ENCODE measurements at places on chromosomes 6 and 20. TPM values are rescaled to one million over a fixed set of nuclear protein-coding genes. Genes with fewer than 3 reads are reported as not detected.

DNA sequence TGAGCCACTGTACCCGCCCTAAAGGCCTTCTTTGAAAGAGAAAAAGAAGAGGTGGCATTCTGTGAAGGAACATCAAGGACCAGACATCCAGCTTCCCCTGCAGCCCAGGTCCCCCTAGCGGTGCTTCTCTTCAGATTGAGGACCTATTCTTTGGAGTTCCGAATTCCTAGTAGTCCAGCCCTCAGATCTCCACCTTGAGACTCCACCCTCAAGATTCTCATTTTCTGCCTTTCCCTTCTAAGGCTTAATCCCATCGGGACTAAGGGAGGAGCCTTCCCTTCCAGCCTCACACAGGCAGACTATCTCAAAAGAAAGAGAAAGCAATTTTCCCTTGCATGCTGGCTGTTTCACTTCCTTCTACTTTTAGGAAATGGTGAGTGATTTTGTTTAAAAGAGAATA, 32.5 kb downstream of the MUC22 start:
- DNase-seq, result no peak

- no peak for DNase-seq
These were observed 143.1 kb upstream of the INSM1 start for GRCh38 chr20:20224806-20225205.

DNA sequence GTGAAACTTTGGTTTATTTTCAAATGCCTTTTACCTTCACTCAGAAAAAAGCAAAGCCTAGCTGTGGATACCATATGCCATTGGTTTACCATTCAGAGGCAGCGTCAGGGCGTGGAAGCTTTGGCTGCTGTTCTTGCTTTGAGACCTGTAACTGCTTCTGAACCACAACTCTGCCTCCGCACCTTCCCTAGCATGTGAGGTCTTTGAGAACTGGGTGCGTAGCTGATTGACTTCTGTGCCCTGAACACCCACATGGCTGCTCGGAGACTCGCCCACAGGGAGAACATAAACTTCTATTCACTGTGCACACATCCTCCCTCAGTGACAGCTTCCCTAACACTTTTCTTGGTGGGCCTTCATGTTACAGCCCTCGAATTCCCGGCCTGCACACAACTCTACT, 11.2 kb upstream of the CLDN20 start:
- DNase-seq, result no peak

GRCh38 chr20:2825761-2826160, 9.6 kb downstream of the TMEM239 start:
- no peak for DNase-seq

- DNase-seq, result no peak
These were observed 116.2 kb upstream of the STMND1 start for GRCh38 chr6:16985513-16986284.

DNA sequence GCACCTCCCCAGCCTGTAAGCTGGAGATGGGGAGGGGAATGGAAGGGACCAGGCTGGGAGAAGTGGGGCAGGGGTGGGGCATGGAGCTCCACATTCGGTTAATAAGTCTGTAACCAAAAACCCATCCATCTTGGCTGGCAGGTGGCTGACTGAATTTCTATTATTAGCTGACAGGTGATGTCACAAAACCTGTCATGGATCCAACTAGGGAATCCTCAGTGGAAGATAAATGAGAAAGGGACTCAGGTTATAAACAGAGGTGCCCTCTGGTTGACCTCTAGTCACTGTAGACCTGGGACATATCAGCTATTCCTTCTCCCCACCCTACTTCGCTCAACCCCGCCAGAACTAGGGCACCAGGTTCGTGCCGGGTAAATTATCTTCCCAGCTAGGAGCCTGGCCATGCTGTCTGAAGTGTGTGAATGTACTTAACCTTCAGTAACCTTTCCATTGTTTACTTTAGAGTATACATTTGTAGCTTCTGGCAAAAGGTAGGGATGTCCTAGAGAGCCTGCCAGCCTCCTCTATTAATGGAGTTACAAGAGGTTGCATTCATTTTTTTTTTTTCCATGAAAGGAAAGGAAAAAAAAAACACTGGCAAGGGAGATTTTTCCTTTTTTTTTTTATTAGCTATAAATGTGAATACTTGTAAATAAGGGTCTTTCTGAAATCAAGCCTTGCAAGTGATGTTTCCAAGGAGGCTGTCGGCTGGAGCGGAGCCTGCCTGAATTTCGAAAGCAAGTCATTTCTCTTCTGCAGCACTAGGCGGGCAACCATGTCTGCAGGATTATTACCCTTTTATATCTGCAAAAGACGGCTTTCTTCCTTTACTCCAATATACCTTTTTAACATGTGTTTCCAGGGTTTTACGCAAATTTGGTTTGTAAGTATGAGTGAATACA, 135.9 kb downstream of the TMEM242 start:
- no peak for DNase-seq

- DNase-seq, result no peak
These were observed 336.7 kb downstream of the GJA1 start for GRCh38 chr6:121771937-121772720.

- DNase-seq, result no peak
These were observed 535.0 kb downstream of the PKHD1 start for GRCh38 chr6:51552435-51552834.

Gene CYP39A1
- total RNA-seq, result 1.5 TPM

Gene CLDN20
- not detected for total RNA-seq

Gene TBC1D32
- 4.0 TPM for total RNA-seq

Gene CST2
- total RNA-seq, result 1.2 TPM

Data from posterior vena cava (tissue), 2 donors.